Right cardiac atrium (tissue), 5 donors: ENCODE measurements at places on chromosomes 6 and 20. TPM values are rescaled to one million over a fixed set of nuclear protein-coding genes. Genes with fewer than 3 reads are reported as not detected.

GRCh38 chr6:46651006-46651405 is 1.6 kb downstream of the CYP39A1 start:
- no peak for DNase-seq

The CDH22 gene
- 4.0 TPM for polyA plus RNA-seq

The CALHM4 gene
- polyA plus RNA-seq, result 0.20 TPM

GRCh38 chr20:7912551-7912950 is 27.7 kb downstream of the HAO1 start:
- no peak for DNase-seq

GRCh38 chr20:63576311-63576710 is 2.3 kb upstream of the HELZ2 start:
- peak; percentile 19 for DNase-seq

GRCh38 chr6:44217332-44218143 is 812 bp downstream of the MYMX start:
- peak; percentile 94 for DNase-seq

GRCh38 chr6:45185403-45186251 is 142.5 kb upstream of the RUNX2 start:
- no peak for DNase-seq

DNA sequence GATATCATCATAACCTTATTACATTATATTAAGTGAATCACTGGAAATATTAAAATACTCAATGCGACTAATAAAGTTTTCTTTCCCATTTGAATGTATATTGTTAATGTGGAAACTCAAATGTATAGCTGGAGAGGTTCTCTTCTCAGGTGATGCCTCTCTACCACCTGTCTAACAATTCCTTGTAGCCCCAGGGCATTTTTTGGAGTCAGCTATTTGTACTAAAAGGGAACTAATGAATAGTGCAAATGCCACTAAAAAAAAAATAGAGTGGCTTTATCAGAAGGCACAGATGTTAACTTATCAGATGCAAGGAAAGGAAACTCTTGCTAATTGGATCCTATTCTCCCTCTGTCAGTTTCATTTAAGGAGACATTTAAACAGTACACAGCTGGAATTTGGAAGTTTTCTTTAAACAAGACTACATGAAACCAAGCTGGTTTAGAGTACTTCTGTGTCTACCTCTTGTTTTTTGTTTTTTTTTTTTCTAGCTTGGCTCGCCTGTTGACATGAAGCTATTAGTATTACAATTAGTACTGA is 897.0 kb upstream of the SLC35B3 start:
- no peak for DNase-seq

- no peak for DNase-seq
These were observed 118.0 kb downstream of the ANKS1A start for GRCh38 chr6:35007016-35007415.

GRCh38 chr20:45347297-45347935 is 808 bp downstream of the SDC4 start:
- DNase-seq, result no peak

The TXNDC5 gene
- 38.2 TPM for polyA plus RNA-seq

DNA sequence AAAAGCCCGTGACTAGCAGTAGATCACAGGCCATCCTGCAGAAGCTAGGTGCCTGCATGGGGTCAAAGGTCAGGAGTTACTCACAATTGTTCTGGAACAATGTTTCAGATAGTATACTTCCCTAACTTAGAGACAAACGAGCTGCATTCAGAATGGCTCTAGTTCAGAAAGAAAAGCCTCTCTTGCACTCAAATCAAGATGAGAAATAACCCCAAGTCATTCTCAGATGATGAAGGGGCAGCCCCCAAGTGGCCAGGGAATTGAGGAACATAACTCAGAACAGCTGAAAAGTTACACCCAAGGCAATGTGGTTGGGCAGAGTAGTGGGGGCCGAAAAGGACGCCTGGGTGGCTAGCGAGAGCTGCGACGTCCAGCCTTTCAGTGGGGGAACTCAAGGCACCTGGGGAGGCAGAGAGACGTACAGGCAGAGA is 27.8 kb downstream of the FYN start:
- no peak for DNase-seq

DNA sequence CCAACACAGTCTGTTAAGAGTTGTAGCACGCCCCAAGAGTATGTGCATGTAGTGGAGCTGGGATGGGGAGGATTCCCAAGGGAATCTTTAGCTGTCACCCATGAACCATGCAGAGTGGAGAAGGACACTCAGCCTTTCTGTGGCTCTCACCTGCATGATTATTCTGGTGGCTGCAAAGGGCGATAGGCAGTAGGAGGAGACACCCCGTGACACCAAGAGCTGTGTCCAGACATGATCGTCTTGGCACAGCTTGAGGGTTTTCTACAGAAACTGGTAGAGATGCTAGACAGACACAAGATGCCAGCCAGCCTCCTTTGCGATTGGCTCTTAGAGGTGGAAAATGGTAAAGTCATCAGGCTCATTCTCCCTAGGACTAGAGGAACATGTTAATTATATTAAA is 3.1 kb upstream of the CSE1L start:
- no peak for DNase-seq

The CDSN gene
- polyA plus RNA-seq, result 0.11 TPM

The PRDM13 gene
- not detected for polyA plus RNA-seq

DNA sequence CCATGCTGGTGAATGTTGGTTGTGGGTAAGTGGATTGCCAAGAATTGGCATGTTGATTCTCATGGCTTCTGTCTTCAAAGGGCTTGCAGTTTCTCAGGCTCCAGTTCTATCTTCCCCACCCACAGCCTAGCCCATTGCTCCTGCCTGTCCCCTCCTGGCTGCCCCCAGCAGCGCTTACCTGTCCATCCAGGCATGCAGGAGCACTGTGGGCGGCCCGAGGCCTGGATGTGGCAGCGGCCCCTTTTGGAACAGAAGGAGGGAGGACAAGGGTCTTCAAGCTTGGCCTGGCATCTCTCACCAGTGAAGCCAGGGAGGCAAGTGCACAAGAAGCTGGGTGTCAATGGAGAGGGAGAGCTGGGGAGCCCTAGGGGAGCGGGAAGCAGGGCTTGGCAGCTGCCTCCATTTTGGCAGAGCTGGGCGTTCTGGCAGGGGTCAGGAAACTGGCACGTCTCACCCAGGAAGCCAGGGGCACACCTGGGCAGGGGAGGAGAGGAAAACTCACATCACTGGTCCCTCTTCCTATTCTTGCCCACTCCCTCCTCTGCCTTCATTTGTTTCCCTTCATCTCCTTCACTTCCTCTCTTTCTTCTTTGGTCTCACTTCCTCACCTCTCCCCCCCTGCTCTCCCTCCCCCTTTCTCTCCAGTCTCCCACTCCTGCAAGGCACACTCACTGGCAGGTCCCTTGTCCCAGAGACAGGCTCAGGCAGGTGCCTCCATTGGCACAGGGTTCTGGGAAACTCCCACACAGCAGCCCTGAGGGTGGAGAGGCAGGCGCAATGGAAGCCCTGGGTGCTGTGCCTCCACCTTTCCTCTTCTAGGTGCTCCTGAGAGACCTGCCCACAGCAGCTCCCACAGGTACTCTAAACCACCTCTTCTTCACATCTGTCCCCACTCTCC is 1.3 kb downstream of the NOTCH4 start:
- DNase-seq, result no peak

GRCh38 chr6:146240807-146241206 is 211.9 kb downstream of the GRM1 start:
- DNase-seq, result no peak

- no peak for DNase-seq
These were observed 28.7 kb upstream of the KIF13A start for GRCh38 chr6:18016133-18016532.

- no peak for DNase-seq
These were observed 15.4 kb upstream of the BTBD3 start for GRCh38 chr20:11902285-11902697.

DNA sequence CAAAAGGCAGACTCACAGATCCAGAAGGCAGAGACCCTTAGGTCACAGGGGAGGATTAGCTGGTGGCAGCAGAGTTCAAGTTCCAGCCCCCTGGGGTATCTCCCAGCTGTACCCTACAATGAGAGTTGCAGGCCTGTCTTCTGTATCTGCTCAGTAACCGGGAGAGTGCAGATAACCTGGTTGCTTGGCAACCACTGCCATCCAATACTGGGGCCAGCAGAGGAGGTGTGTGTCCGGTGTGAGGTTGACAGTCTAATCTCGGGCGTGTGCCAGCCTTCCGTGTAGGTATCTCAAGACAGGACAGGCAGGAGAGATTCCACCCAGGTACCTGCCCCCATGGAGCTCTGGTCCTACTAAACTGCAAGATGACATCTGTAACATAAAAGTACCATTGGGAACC is 56.6 kb upstream of the TBC1D7 start:
- no peak for DNase-seq
